Stimulated activated CD8-positive, alpha-beta memory T cell treated with anti-CD3 and anti-CD28 coated beads, Interleukin-2, amount 100 ng/mL, for 1 hour (primary cell): ENCODE measurements at places on chromosomes 2 and 18.
A peak's percentile ranks its signal among the peaks of the same experiment; 100 is the strongest.

DNA sequence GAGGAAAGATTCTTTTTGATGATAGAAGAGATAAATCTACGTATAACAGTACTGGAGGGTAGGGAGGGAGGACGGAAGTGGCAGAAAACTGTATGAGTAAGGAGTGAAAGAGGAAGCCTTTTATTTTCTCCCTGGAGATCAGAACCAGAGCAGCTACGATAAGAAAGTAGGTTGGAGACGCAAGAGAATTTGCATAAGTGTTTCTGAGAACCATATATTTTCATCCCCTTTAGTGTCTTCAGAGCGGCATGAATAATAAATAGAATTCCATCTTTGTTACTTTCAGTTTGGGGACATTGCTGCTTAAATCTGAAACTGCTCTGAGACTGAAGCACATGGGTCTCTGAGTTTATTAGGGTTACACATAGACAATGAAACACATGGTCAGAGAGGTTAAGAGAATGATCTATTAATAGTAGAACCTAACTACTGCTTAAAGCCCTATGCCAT, 230.2 kb upstream of the TNP1 start:
- DNase-seq: no peak

GRCh38 chr2:124920448-124920847, 895.4 kb downstream of the CNTNAP5 start:
- DNase-seq: no peak

DNA sequence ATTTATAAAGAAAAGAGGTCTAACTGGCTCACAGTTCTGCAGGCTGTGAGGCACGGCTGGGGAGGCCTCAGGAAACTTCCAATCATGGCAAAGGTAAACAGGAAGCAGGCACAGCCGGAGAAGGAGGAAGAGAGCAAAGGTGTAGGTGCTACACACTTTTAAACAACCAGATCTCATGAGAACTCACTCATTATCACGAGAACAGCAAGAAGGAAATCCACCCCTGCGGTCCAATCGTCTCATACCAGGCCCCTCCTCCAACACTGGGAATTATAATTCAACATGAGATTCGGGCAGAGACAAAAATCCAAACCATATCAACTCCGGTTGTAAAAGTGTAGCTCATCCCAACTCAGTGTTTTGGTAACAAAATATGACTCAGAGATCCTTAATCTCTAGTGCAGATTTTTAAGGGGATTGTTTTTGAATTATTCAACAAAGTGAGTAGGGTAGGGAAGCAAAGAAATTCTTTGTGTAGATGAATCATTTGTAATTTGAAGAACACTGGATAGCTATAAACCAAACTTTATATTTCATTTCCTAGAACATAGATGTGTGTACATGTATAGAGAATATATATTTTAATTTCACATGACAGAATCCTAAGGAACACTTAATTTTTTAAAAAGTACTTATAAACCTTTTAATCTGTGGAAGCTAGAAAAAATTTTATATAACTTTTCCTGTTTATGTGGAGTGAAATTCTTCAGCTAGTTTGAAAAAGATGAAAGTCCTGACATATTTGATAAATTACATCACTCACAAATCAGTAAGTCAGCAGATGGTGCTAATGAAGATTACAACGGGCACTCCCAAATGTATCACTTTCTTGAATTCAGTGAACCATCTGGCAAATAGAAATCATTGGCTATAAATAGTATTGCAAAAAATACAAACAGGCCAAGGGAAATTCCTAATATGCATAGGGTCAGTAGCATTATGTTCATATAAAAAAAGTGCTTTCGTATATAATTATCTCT, 130.1 kb downstream of the OLA1 start:
- no peak for DNase-seq

GRCh38 chr2:240419723-240420122, 15.7 kb upstream of the GPC1 start:
- DNase-seq: no peak

DNA sequence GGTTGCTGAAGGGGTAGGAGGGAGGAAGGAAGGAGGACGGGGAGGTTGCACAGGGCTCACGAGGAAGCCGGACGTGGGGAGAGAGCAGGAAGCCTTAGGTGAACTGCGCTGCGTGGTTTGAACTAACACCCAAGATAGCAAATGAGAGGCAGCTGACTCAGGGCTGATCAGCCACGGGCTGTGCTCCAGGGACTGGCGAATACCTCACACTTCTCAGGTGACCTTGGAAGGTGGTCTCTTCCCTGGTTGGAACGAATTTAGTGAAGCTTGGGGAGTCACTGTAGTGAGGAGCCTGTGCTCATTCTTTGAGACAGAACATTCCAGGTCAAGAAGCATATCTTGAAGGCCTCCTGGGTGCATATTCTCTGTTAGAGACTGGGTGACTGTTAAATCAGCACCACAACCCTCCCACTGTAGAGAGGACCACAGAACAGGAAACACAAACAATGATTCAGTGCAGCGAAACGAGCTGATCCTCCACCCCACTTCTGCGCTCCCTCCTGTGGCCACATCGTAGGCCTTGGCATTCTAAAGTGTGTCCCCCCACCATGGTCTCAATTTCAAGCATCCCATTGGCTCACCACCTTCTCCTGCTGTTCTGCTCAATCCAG, 33.8 kb downstream of the TOGARAM2 start:
- DNase-seq: peak; percentile 41

DNA sequence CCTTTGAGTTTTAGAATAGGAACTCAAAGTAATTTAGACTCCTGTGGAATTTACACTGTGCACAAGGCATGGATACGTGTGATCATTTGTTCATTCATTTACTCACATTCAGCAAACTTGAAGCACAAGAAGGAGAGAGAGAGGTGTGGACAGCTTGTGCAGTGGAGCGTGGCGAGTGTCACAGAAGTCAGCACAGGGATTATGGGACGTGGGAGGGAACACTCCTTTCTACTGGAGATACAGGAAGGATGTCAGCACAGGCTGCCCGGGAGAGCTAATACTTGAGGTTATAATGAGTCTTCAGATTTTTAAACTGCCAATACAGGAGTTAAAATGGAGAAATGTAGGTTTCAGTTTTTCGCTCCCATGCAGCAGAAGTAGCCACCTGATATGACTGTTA, 7.0 kb downstream of the FAM228A start:
- no peak for DNase-seq

DNA sequence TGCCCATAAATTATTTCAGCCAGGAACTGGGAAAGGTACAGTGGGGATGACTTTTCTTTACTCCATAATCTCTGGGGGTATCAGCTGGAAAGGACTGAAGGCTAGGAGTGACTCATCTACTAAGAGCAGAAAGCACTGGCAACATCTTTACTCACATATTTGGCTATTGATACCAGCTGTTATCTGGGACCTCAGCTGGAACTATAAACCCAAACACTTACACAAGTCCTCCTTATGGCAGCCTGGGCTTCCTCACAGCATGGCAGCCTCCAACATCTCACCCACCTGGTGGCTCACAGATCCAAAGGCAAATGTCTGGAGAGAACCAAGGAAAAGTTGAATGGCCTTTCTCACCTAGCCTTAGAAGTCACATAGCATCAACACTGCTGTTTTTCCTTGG, 379.0 kb upstream of the RND3 start:
- DNase-seq: no peak

GRCh38 chr2:13000664-13001363, 284.1 kb downstream of the TRIB2 start:
- DNase-seq: no peak

DNA sequence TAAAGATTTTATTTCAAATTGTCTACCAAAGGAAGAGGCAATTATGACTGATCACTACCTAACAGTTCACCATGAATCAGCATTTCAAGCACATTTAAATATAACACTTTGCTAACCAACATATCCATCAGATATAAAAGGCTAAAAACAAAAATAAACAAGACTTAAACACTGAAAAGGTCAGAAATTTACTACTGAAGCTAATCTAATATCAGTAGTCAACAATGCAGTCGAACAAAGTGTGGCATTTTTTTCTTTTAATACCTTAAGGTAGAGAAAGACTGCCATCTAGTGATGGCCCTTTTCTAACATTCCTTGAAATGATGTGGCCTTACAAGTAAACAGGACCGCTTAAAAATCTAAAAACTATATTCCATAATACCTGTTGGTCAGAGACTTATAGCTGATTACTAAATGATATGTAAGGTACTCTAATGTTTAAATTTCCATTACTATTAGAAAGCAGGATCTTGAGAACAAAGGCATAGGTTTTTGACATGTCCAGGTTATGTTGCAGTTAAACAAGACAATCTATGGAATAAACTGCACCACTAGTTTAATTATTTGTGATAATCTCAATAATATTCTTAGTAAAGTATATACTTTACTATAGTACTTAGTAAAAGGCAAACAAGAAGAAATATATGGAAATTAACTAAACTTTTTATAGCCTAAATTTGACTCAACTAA, 80.0 kb downstream of the EXOC6B start:
- no peak for DNase-seq

DNA sequence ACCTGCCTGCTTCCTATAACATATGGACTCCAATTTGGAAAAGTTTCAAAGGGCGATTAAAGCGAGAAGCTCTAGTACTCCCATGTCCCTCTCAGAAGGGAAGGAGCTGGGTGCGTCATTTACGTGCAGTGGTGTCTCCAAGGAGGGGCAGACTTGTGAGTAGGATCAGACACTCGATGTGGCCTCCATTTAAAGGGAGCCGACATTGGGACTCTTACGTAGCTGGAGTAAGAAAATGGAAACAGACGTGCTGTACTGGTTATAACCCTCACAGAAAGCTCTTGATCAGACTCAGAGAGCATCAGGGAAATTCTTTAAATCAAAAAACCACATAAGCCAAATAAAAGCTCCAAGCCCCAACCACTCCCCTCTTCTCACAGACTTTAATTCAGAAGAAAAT, 198.5 kb downstream of the KLHL29 start:
- no peak for DNase-seq

DNA sequence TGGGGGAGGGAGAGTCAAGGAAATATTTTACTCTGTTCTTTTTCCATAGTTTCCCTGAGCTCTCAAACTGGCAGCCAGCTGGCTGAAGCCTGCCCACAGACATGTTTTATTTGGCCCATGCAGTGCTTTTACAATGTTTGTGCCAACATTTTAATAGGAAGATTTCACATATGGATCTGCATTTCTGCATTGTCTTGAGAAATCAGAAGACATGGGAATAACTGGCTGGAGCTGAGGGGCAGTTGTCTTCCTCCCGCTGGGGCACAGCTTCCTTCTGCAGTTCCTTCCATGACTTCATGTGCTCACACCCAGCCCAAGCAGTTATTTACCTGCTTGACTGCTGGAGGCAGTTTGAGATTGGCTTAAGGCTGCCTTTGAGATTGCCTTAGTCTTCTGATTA, 74.4 kb downstream of the PLCL1 start:
- no peak for DNase-seq

DNA sequence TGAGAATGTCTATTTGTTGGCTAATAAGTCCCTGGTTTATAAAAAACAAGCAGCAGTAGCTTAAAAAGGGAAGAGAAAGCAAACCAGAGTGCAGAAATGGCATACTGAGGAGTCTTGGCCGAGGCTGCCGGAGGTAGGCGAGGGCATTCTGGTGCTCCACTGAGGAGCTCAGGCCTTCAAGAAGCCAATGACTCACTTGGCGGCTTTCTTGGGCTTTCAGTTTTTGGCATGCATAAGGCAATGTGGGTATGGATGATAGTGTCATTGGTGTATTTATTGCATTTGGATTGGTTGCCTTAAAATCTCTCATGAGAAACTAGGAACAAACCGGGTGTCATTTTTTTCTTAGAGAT, 119.6 kb upstream of the ARL5A start:
- no peak for DNase-seq

- DNase-seq: no peak
Measured at GRCh38 chr2:121483846-121484245, 46.8 kb upstream of the RNU4ATAC start.

GRCh38 chr2:113291191-113291590, 12.5 kb upstream of the PAX8 start:
- no peak for DNase-seq

- DNase-seq: no peak
Measured at GRCh38 chr2:213251618-213252017, 32.6 kb upstream of the SPAG16 start.

DNA sequence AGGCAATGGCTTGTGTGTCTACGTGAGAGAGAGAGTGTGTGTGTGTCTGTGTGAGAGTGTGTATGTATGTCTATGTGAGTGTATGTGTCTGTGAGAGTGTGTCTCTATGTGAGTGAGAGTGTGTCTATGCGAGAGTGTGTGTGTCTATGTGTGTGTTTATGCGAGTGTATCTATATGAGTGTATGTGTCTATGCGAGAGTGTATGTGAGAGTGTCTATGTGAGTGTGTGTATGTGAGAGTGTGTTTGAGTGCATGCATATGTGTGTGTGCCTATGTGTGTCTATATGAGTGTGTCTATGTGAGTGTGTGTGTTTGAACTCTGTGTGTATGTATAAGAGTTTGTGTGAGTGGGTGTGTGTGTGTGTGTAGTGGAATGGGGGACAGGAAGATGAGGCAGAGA, 9.8 kb upstream of the GNLY start:
- DNase-seq: no peak

- DNase-seq: no peak
Measured at GRCh38 chr2:9214873-9215272, 8.3 kb downstream of the ASAP2 start.

GRCh38 chr2:201955231-201955630, 78.4 kb upstream of the FZD7 start:
- no peak for DNase-seq

GRCh38 chr2:10447300-10447894, 730 bp downstream of the ODC1 start:
- DNase-seq: no peak

DNA sequence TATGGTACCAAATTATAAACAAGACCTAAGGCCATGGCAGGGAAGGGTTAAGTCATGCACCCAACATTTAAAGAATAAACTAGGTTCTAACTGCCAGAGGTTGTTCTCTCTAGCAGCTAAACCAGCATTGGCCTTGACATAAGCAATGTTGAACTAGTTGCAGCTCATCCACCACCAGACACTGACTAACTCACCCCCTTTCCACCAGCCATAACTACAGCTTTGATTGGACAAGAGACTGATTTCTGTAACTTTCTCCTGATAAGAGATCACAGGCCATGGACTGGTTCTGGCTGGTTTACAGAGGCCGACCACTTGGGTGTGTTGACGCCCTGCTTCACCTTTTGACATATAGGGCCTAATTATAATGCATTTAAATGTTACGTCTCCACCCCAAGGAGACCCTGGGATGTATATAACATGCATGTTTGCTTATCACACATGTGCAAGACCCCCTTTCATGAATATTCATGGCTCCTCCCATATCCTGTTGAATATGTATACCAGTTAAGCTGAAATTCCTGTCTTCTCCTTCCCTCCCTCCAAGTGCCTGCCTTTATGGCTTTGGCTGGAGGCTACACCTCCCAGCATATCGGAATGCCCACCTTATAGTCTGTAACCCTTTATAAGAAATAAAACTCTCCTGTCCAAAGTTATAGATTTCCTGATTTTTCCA, 75.9 kb downstream of the MRPS9 start:
- no peak for DNase-seq

- DNase-seq: no peak
Measured at GRCh38 chr2:10205162-10205475, 82.6 kb downstream of the RRM2 start.

- no peak for DNase-seq
Measured at GRCh38 chr2:109347626-109348025, 218.6 kb downstream of the SH3RF3 start.
